ENCODE measurements at places on chromosomes 3 and 15. TPM values are rescaled to one million over a fixed set of nuclear protein-coding genes. Genes with fewer than 3 reads are reported as not detected.

Gene RBP2
- 2.5 TPM for total RNA-seq

Gene ANKRD34C
- total RNA-seq, result not detected

Gene FAM81A
- total RNA-seq, result 0.18 TPM

Gene VIPR1
- 0.04 TPM for total RNA-seq

GRCh38 chr3:168088106-168088720, 7.5 kb downstream of the GOLIM4 start:
- H3K4me3 ChIP-seq, result peak overlapping the region; percentile 24
- DNase-seq, result peak; percentile 62
- H3K4me1 ChIP-seq, result peaks cover 67% of the 10 kb centered on the region
- H3K36me3 ChIP-seq, result no peaks in the 10 kb centered on the region
- no peaks in the 10 kb centered on the region for H3K27me3 ChIP-seq

DNA sequence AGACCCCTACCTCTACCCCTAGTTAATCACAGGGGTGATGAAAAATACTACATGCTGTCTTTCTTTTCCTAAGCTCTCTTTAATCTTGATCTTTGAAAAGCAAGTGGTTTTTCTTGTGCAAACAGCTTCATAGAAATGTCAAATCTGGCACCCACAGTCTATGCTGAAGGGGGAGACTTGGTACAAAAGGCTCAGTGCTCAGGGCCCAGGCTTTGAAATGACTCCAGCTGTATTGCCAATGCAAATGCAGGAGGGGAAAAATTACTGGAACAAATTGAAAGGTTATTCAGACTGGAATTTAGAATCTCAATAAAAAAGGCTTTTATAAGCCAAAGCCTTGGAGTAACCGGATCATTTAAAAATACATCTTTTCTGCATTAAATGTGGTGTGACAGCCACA, 223.9 kb downstream of the LRTM1 start:
- no peak overlapping the region for H3K27ac ChIP-seq
- H3K4me3 ChIP-seq, result no peak overlapping the region
- no peaks in the 10 kb centered on the region for H3K27me3 ChIP-seq
- no peaks in the 10 kb centered on the region for H3K36me3 ChIP-seq

DNA sequence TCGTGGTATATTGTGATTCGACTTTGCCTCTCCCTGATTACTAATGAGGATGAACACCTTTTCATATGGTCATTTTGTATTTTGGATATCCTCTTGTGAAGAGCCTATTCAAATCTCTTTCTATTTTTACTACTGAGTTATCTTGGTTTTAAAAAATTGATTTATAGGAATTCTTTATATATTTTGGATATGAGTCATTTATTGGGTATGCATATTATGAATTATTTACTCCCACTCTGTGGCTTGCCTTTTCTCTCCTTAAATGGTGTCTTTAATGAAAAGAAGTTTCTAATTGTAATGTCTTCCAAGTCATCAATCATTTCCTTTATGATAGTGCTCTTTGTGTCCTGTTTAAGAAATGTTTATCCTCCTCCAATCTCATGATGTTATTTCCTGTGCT, 191.5 kb upstream of the DPH6 start:
- no peak overlapping the region for H3K27ac ChIP-seq
- H3K27me3 ChIP-seq, result no peaks in the 10 kb centered on the region
- H3K4me1 ChIP-seq, result peaks cover 12% of the 10 kb centered on the region
- no peak for DNase-seq
- H3K4me3 ChIP-seq, result no peak overlapping the region
- H3K36me3 ChIP-seq, result no peaks in the 10 kb centered on the region

DNA sequence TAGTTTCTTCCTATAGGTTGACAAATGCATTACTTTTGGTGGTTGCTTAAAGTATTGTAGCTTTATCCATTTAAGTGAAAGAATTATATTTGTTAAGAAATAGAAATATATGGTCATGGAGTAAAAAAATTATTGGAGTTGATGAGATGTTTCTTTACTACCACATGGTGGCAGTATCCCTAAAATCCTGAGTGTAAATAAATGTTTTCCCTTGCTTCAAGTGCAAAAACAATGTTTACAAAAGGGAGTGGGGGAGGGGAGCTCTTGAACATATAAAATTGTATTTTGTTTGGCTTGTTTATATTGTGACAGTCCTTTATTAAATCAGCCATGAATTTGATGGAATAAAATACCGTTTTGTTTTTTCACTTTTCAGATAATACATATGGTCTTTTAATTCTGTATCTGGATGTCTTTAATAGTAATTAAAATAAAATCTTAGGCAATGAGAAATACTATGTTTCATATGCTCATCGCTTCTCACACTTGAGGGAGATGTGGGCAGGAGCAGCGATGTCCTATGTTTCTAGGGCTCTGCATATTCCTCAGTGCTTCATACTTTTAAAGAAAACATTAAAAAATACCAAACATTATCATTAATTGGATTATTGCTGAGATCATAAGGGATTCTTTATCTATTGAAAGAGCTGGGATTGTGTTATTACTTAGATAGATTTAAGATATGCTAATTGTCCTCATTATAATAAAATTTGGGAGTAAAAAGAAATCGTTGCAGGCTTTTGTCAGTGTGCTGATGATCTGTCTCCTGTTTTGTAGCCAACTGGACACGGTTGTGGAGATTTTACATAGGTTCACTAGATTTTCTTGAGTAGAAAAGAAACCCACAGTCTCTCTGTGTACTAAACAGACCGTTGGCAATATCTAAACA, 349.7 kb downstream of the TUSC7 start:
- no peaks in the 10 kb centered on the region for H3K36me3 ChIP-seq
- DNase-seq, result peak; percentile 10
- no peak overlapping the region for H3K4me3 ChIP-seq
- no peaks in the 10 kb centered on the region for H3K4me1 ChIP-seq
- H3K27me3 ChIP-seq, result no peaks in the 10 kb centered on the region

DNA sequence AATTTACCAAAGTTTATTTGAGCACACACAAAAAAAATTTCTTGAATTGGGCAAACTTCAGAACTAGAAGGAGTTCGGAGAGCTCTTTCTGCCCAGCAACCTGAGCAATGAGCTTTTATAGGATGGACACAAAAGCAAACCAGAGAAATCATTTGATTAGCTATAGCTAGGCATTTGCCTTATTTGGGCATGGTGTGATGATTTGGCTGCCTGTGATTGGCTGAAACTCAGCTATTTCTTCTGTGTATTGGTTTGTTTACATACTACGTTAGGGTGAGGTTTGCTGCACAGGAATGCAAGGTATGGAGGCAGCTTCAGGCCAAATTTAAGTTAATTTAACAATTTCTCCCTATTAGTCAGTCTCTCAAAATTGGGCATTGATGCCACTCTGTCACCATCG, 65.1 kb downstream of the NEK11 start:
- H3K4me1 ChIP-seq, result no peaks in the 10 kb centered on the region
- H3K4me3 ChIP-seq, result no peak overlapping the region
- H3K36me3 ChIP-seq, result no peaks in the 10 kb centered on the region
- H3K27me3 ChIP-seq, result no peaks in the 10 kb centered on the region
- no peak overlapping the region for H3K27ac ChIP-seq

DNA sequence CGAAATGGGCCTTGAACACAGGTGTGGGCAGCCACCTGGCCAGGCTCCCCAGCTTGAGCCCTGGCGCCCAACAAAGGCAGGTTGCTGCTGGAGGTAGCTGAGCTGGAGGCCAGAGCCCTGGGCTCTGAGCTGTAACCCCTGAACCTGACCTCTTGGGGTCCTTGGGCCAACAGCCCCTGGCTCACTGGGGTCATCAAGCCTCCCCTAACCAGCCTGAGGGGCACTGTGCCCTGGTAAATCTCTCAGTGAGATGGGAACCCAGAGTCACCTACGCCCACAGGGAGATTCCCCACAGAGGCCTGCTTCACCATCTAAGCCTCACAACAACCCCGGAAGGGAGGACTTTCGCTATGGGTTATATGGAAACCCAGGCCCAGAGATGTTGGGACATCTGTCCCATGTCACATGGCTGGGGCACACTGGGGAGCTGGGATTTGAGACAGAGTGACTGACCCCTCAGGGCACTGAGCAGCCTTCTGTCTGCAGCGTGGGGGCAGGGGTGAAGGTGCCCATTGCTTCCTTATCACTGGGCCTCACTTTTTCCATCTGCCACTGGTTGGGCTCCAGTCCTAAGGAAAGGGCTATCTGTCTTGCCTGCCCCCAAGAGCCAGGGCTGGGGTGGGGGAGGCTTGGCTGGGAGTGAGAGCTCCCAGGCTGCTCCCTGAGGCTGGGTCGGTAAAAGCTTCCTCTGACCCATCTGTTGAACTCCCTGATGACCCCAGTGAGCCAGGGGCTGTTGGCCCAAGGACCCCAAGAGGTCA, 59.1 kb downstream of the IQSEC1 start:
- H3K36me3 ChIP-seq, result no peaks in the 10 kb centered on the region
- H3K4me3 ChIP-seq, result no peak overlapping the region
- no peaks in the 10 kb centered on the region for H3K27me3 ChIP-seq
- H3K4me1 ChIP-seq, result peaks cover 8% of the 10 kb centered on the region
- DNase-seq, result no peak

DNA sequence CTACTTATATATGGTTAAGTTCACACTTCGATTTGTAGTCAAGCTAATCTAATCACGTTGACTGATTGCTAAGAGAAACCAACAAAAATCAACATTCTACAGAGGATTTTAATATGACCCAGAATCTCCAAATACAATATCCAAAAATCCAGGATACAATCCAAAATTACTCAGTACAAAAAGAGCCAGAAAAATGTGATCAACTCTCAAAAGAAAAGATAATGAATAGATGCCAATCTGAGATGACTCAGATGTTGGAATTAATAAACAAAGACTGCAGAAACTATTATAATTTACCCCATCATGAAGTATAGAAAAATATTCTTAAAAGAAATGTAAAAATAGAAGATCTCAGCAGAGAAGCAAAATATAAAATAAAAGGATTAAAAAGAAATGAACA, 22.3 kb downstream of the HACL1 start:
- no peak overlapping the region for H3K4me3 ChIP-seq
- H3K36me3 ChIP-seq, result peaks cover 34% of the 10 kb centered on the region
- no peaks in the 10 kb centered on the region for H3K27me3 ChIP-seq
- H3K27ac ChIP-seq, result no peak overlapping the region

DNA sequence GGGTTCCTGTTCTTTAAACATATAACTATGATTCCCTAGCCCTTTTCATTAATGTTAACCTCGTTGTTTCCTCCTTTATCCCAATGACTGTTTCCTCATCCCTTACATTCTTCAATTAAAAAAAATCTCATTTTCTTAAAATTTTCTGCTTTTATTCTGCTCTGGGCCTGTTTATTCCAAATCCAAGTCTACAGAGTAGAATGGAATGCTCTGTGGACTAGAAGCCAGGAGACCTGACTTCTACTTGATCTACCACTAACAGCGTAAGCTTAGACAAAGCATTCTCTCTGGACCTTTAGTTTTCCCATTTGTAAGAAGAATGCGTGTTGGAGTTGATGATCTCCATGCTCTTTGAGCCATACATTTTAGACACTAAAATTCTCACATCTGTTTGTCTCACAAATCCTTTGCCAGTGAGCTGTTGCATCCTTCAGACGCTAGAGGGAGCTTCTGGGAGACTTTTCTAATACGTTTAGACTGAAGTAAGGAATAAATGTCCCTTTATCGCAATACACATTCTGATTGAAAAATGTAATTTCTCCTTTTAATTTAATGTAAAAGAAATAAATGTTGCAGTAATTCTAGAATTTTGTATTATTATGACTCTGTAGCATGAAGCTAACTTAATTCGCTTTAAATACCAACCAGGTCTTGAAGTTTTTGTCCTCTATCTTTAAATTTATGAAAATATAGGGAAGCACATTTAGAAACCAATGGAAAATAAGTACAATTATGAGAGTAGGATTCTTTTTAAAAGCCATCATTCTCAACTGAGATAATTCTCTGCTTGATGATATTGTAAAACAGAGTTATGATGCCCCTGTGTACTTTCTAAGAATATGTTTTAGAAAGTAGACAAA, 21.7 kb upstream of the GMNC start:
- no peaks in the 10 kb centered on the region for H3K4me1 ChIP-seq
- H3K27me3 ChIP-seq, result no peaks in the 10 kb centered on the region
- no peaks in the 10 kb centered on the region for H3K36me3 ChIP-seq
- no peak overlapping the region for H3K27ac ChIP-seq
- DNase-seq, result peak; percentile 53
- H3K4me3 ChIP-seq, result no peak overlapping the region

DNA sequence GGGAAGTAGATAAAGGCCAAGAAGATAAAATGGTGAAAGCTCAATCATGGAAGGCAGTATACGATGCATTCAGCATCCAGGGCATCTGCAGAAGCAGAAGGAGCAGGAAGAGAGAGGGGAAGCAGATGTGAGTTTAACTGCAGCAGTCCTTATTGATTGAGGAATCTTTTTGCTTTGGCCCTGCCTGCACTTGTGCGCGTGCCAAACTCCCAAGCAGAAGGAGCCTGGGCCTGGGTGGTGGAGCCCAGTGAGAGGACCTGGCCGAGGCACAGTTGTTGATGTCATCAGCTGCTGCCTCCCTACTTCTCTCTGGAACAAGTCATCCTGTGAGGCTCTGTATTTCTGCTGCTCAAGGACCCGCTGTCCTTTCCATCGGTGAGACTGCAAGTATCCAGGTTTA, 65.5 kb upstream of the ROPN1 start:
- DNase-seq, result no peak
- no peaks in the 10 kb centered on the region for H3K4me1 ChIP-seq
- H3K27me3 ChIP-seq, result no peaks in the 10 kb centered on the region
- H3K36me3 ChIP-seq, result no peaks in the 10 kb centered on the region

DNA sequence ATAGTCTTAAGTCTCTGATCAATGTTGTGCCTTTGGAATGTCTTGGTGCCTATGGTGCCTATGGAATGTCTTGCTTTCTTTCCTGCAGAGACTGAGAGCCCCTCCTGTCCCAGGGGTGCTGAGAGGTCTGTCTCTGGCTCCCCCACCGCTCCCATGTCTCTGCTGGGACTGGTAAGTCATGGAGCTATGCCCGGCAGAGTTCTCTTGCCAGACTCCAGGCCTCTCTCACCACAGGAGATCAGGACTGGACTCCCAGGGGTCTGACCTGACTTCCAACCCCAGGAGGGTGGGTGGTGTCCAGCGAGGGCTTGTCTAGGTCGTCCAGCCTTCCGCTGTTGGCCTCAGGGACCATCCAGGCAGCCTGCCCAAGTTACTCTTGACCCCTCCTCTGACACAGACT, 14.0 kb upstream of the CYP11A1 start:
- H3K27ac ChIP-seq, result no peak overlapping the region
- peaks cover 65% of the 10 kb centered on the region for H3K4me1 ChIP-seq
- H3K27me3 ChIP-seq, result peaks cover 24% of the 10 kb centered on the region
- no peaks in the 10 kb centered on the region for H3K36me3 ChIP-seq

DNA sequence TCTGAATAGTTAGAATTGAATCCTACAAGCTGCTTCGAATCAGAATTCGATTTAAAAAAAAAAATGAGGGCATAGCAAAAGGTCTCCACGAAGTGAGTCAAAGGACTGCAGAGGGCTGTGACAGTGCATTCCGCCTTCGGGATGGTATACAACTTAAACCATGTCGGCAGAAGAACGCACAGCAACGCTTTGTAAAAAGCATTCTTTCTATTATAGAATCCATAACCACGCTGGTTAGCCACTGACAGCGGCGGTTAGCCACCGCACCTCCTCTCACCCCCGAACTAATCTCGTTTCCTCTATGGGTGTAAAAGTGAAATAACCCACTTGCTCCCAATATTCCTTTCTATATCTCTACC, 664 bp upstream of the PIK3CA start:
- peak overlapping the region; percentile 76 for H3K4me3 ChIP-seq
- H3K4me1 ChIP-seq, result peaks cover 22% of the 10 kb centered on the region
- H3K27me3 ChIP-seq, result no peaks in the 10 kb centered on the region
- peak overlapping the region; percentile 87 for H3K27ac ChIP-seq

GRCh38 chr3:14318646-14319045, 83.8 kb upstream of the SLC6A6 start:
- no peak overlapping the region for H3K27ac ChIP-seq
- no peak for DNase-seq
- no peak overlapping the region for H3K4me3 ChIP-seq
- H3K4me1 ChIP-seq, result peaks cover 39% of the 10 kb centered on the region
- no peaks in the 10 kb centered on the region for H3K36me3 ChIP-seq
